ENCODE measurements at places on chromosomes 4 and X.

GRCh38 chrX:51461053-51462044, 35.0 kb downstream of the NUDT11 start:
- no peaks in the 10 kb centered on the region for H3K27me3 ChIP-seq
- no peaks in the 10 kb centered on the region for H3K4me1 ChIP-seq
- no peak overlapping the region for H3K27ac ChIP-seq
- H3K4me3 ChIP-seq = no peak overlapping the region

- peak overlapping the region; percentile 30 for H3K4me3 ChIP-seq
- no peak for DNase-seq
- no peak overlapping the region for H3K27ac ChIP-seq
Measured at GRCh38 chr4:41572516-41572915, 34.6 kb downstream of the LIMCH1 start.

- no peaks in the 10 kb centered on the region for H3K36me3 ChIP-seq
- H3K27ac ChIP-seq = no peak overlapping the region
- no peak for DNase-seq
- no peaks in the 10 kb centered on the region for H3K27me3 ChIP-seq
- no peak overlapping the region for H3K4me3 ChIP-seq
- H3K4me1 ChIP-seq = no peaks in the 10 kb centered on the region
Measured at GRCh38 chrX:110038900-110039299, 36.0 kb downstream of the TMEM164 start.

- DNase-seq = no peak
- no peak overlapping the region for H3K4me3 ChIP-seq
- H3K27me3 ChIP-seq = no peaks in the 10 kb centered on the region
- H3K36me3 ChIP-seq = no peaks in the 10 kb centered on the region
- H3K27ac ChIP-seq = no peak overlapping the region
Measured at GRCh38 chr4:80036306-80036705, 36.7 kb downstream of the ANTXR2 start.

DNA sequence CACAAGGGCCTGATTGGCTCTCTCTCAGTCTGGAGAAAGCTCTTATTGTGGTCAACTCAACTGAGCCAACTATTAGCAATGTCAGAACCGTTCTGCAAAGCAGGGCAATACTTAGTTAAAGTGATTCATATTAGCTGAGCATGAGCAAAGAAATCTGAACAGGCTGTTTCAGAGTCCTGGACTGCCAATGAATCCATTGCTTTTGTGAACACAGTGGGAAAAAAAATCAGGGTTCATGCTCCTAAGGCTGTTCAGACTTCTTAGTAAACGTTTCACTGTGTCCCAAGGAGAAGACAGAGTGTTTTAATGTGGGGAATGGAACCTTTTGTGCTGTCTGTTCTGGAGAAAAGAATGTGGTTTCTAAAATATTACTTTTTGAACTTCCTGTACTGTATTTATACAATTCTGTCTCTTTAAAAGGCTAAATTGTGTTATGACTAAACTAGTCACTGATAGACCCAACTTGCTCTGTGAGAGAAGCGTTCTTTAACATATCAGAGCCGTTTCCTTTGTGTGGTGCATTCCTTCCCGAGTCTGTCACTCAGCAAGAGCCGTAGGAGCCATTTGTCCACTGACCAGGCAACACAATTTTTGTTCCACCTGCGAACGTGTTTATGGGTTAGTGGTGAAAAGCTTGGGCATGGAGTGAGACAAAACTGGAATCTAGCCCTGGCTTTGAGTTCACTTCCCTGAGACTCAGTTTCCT, 366.1 kb downstream of the FBXO8 start:
- H3K36me3 ChIP-seq = no peaks in the 10 kb centered on the region
- H3K4me1 ChIP-seq = peaks cover 22% of the 10 kb centered on the region
- H3K27ac ChIP-seq = peak overlapping the region; percentile 78
- H3K4me3 ChIP-seq = peak overlapping the region; percentile 54

- no peaks in the 10 kb centered on the region for H3K36me3 ChIP-seq
- H3K27ac ChIP-seq = no peak overlapping the region
- H3K27me3 ChIP-seq = no peaks in the 10 kb centered on the region
- H3K4me1 ChIP-seq = no peaks in the 10 kb centered on the region
- no peak for DNase-seq
Measured at GRCh38 chr4:29066861-29067260, 1653.3 kb upstream of the PCDH7 start.

DNA sequence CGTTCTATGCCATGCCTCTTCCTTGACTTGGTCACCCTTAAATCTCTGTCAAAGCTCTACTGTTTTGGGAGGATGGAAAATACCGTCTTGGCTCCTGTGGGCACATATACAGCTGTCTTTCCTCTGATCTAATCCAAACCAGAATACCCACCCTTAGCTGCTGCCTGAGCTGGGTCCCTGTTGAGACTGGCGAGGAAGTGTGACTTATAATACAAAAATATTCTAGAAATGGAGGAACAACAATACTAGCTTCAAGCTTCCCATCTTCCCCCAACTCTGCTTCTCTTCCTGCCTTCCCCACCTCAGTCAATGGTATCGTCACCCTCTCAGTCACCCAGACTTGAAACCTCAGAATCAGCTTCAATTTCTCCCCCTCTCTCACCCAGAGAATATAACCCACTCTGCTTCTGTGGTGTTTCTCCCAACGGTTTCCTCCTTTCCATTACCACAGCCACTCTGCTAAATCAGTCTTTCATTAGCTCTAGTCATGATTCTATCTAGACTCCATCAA, 599 bp upstream of the IL2RG start:
- H3K4me3 ChIP-seq = peak overlapping the region; percentile 5
- no peaks in the 10 kb centered on the region for H3K36me3 ChIP-seq

GRCh38 chrX:11992271-11992670, 146.0 kb upstream of the FRMPD4 start:
- no peaks in the 10 kb centered on the region for H3K36me3 ChIP-seq
- no peaks in the 10 kb centered on the region for H3K4me1 ChIP-seq
- DNase-seq = no peak
- H3K4me3 ChIP-seq = no peak overlapping the region
- no peak overlapping the region for H3K27ac ChIP-seq
- H3K27me3 ChIP-seq = no peaks in the 10 kb centered on the region

DNA sequence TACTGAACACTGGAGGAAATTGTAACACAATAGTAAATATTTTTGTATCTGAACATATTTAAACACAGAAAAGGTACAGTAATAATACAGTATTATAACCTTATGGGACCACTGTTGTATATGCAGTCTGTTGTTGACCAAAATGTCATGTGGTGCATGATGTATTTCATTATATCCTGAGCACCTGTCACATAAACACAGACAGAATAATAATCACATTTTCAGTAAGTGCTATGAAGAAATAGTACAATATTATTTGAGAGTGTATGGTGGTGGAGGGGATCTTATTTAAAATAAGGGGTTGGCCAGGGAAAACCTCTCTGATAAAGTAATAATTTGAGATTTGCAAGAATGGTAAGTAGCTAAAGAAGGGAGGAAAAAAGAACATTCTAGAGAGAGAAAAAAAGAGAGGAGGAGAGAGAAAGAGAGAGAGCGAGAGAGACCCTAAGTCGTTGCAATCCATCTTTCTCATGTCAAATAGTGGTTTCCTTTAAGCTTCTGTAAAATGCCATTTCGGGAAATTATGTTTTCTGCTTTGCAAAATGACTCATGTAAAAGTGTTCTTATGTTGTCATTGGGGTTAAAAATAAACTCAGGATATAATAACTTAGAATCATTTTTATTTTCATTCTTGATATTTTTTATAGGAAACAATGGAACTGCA, 19.3 kb upstream of the CLNK start:
- no peak overlapping the region for H3K27ac ChIP-seq
- no peaks in the 10 kb centered on the region for H3K36me3 ChIP-seq
- H3K4me1 ChIP-seq = peaks cover 6% of the 10 kb centered on the region
- H3K27me3 ChIP-seq = no peaks in the 10 kb centered on the region

- no peaks in the 10 kb centered on the region for H3K4me1 ChIP-seq
- no peak overlapping the region for H3K27ac ChIP-seq
- no peak for DNase-seq
Measured at GRCh38 chr4:181827246-181827645, 416.0 kb upstream of the TENM3 start.

- no peaks in the 10 kb centered on the region for H3K4me1 ChIP-seq
- H3K27me3 ChIP-seq = no peaks in the 10 kb centered on the region
- no peaks in the 10 kb centered on the region for H3K36me3 ChIP-seq
- no peak overlapping the region for H3K27ac ChIP-seq
- H3K4me3 ChIP-seq = no peak overlapping the region
- DNase-seq = no peak
Measured at GRCh38 chrX:109344678-109345077, 137.2 kb downstream of the GUCY2F start.

GRCh38 chr4:8920969-8921368, 49.3 kb upstream of the HMX1 start:
- DNase-seq = no peak
- H3K27me3 ChIP-seq = no peaks in the 10 kb centered on the region
- no peaks in the 10 kb centered on the region for H3K4me1 ChIP-seq

- peak overlapping the region; percentile 84 for H3K4me3 ChIP-seq
- no peaks in the 10 kb centered on the region for H3K27me3 ChIP-seq
- H3K4me1 ChIP-seq = no peaks in the 10 kb centered on the region
- no peak for DNase-seq
- no peaks in the 10 kb centered on the region for H3K36me3 ChIP-seq
- H3K27ac ChIP-seq = peak overlapping the region; percentile 87
Measured at GRCh38 chrX:136767104-136767941, 13.4 kb downstream of the ARHGEF6 start.

GRCh38 chrX:120727452-120727851, 97.6 kb upstream of the C1GALT1C1 start:
- DNase-seq = no peak
- no peaks in the 10 kb centered on the region for H3K4me1 ChIP-seq
- H3K27ac ChIP-seq = no peak overlapping the region
- H3K27me3 ChIP-seq = no peaks in the 10 kb centered on the region
- H3K36me3 ChIP-seq = no peaks in the 10 kb centered on the region
- no peak overlapping the region for H3K4me3 ChIP-seq

DNA sequence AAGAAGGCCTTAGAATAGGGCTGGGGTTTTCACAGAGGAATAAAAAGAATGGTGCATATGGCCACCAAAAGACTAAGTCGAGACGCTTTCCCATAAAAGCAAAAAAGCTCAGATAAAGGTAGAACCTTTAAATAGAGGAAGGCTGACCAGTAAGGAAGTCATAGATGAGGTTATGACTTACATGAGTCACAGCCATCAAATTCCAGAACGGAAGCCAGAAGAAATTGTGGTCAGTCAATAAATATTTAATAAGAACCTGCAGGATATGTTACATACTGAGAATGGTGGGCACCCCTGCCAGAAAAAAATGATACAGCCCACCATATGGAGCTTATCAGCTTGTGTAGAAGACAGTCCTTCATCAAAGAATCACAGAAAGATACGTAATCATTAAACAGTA, 120.1 kb downstream of the MANBA start:
- H3K4me3 ChIP-seq = no peak overlapping the region
- no peaks in the 10 kb centered on the region for H3K4me1 ChIP-seq

- no peaks in the 10 kb centered on the region for H3K36me3 ChIP-seq
- H3K4me1 ChIP-seq = peaks cover 27% of the 10 kb centered on the region
- DNase-seq = no peak
- H3K4me3 ChIP-seq = peak overlapping the region; percentile 97
- H3K27ac ChIP-seq = peak overlapping the region; percentile 94
Measured at GRCh38 chr4:169620880-169621248, 486 bp downstream of the CLCN3 start.

DNA sequence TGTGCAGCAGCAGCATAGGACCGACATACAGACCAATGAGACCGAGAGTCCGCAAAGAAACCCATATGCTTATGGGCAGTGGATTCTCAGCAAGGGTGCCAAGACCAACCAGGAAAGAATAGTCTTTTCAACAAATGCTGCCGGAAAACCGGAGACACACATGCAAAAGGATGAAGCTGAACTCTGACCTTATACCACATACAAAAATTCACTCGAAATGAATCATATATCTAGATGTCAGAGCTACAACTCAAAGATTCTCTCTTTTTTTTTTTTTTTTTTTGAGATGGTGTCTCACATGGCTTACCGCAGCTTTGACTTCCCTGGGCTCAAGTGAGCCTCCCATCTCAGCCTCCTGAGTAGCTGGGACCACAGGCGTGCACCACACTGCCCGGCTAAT, 16.0 kb upstream of the MXD4 start:
- H3K27me3 ChIP-seq = no peaks in the 10 kb centered on the region
- H3K27ac ChIP-seq = no peak overlapping the region
- no peaks in the 10 kb centered on the region for H3K36me3 ChIP-seq
- H3K4me3 ChIP-seq = no peak overlapping the region

GRCh38 chrX:149469406-149469805, 35.7 kb downstream of the IDS start:
- no peak overlapping the region for H3K27ac ChIP-seq
- no peaks in the 10 kb centered on the region for H3K4me1 ChIP-seq
- no peak for DNase-seq
- no peaks in the 10 kb centered on the region for H3K27me3 ChIP-seq
- no peak overlapping the region for H3K4me3 ChIP-seq
- H3K36me3 ChIP-seq = no peaks in the 10 kb centered on the region
